ENCODE measurements at places on chromosomes 11 and 22. TPM values are rescaled to one million over a fixed set of nuclear protein-coding genes. Genes with fewer than 3 reads are reported as not detected.

- DNase-seq = no peak
These were observed 90.2 kb downstream of the NAV2 start for GRCh38 chr11:19802773-19803293.

The CCDC157 gene
- total RNA-seq = 0.78 TPM

The SMC1B gene
- total RNA-seq = not detected

- no peak for DNase-seq
These were observed 63.0 kb downstream of the RELT start for GRCh38 chr11:73439002-73439843.

GRCh38 chr11:20881328-20882079, 212.1 kb downstream of the NELL1 start:
- DNase-seq = no peak
